NCI-H1930 (cell line): ENCODE measurements at places on chromosomes 2 and 18.

- DNase-seq: no peak
Measured at GRCh38 chr18:55420665-55421307, 167.2 kb downstream of the TCF4 start.

DNA sequence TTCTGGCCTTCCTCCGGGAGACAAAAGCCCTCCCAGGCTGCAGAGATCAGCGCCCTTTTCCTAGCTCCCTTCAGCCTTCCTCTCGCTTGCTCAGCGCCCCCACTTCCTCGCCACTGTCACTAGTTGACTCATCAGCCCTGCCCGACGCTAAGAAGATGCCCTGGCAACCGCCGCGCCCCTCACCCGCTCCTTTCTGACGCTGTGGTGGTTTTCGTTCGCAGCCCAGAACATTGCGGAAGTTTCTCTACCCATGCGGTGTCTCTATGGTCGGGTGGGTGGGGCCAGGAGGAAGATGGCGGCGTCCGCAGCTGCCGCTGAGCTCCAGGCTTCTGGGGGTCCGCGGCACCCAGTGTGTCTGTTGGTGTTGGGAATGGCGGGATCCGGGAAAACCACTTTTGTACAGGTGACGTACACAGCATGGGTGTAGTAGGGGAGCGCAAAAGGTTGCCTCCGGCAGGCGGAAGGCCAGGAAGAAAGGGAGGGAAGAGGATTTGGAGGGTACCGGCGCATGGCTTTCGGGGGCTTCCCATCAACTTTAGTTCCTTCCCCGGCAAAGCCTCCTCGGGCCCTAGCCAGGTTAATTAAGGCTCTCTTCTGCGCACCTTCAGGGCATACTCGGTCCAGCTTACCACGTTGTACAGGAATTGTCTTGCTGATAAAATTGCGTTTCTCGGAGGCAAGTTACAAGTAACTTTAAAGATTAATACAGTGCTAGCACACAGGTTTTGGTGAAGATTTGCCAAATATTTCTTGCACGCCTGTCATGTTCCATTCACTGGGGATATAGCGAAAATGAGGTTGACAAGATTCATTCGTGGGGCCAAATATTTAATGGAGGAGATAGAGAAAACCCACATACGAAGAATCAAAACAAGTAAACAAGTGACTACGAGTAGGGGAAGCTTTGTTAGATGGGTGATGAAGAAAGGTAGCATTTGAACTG, at the start of the genes CCDC121 and GPN1:
Gene CCDC121, minus strand, starts transcription at position 246 of the 943 bp plus-strand sequence. CDS start 1,213 bp downstream, outside the sequence.
Gene GPN1, plus strand, starts transcription at position 284 of the 943 bp plus-strand sequence. Its CDS starts 9 bp downstream, at position 293.
- peak; percentile 77 for DNase-seq

DNA sequence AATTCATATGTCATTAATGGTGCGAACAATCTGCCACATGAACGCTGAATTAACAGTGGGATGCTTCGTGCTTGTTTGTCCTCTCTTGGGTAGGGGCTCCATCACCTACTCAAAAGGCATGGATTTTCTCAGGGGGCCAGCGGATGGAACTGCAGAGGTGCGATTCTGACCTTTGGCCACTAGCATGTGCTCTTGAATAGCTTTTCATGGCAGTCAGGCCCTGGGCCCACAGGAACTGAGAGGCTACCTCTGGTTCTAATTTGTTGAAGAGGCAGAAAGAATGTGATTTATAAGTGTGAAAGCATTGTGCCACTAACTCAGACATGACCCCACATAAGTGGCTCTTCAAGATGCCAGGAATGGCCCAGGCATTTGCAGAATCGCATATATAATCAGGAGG, 283.2 kb downstream of the INSIG2 start:
- peak; percentile 2 for DNase-seq

DNA sequence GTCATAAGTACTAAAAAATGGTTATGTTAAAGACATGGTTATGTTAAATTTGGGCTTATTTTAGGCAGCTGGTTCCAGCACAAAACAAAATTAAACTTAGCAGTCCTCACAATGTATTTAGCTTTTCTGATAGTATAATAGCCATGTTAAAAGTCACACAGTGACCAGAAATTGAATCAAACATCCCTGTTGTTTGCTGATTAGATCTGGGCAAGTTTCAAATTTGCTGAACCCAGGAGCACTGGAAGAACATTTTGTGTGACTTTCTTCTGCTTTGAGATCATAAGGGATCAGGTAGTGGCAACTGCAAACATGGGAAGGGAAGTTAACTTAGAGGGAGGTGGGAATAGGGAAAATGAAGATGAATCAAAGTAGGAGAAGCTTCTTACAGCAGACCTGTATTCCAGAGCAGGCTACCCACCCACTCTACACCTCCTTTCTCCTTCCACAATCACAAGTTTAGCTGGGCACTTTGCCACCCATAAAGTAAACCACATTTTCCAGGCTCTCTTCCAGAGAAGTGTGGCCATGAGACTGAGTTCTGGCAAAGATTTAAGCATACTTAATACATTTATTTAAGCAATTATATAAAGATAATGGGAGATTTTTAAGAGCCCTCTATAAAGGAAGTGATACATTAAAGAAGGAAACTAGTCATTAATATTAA, 616.1 kb upstream of the LRATD1 start:
- no peak for DNase-seq

DNA sequence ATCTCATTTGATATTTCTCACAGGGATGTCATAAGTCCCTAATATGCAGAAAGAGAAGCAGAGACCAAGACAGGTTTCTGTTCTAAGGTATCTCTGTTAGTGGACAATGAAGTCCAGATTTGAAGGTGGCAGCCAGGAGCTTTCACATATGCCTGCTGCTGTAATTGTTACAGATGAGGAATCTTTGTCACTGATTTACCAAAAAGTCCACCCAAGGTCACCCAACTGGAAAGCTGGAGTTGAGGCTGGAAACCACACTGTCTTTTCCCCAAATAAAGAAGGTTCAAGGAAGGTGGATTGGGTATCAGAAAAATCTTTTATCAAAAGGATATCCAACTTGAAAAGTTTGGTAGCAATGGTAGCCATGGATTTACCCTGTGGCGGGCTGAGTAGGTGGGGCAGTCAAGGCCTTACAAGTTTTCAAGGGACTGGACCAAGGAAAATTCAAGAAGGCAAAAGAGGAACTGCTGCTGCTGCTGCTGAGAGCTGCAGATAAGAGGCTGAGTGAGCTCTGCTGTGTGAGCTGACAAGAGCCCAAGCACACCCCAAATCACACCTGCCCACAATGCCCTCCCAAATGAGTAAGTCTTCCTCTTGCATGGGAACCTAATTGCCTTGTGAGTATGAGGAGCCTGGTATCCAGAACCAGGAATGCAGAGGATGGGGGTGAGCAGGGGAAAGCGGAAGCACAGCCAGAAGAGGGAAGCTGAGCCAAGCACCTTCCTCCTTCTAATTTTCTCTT, 241.2 kb downstream of the ANAPC1 start:
- no peak for DNase-seq

- no peak for DNase-seq
Measured at GRCh38 chr2:15059870-15060512, 427.5 kb downstream of the LRATD1 start.

- no peak for DNase-seq
Measured at GRCh38 chr2:222936705-222937104, 75.9 kb downstream of the ACSL3 start.

- no peak for DNase-seq
Measured at GRCh38 chr2:223590964-223591363, 11.2 kb downstream of the SCG2 start.

DNA sequence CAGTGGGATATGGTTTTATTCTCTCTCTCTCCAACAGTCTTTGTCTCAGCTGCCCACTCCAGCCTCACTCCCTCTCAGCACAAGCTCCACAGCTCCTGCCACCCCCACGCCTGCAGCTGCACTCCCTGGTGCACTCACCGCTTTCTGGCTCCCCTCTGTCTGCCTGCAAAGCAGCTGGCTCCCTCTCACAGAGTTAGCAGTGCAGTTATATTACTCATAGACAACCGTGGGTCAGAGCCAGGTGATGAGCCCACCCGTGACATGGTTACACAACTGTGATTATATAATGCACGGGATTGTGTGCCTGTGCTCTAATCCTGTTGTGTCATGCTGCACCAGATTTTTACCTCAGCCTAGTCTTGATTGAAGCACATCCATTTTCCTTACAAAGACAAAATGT, 276.9 kb upstream of the CHAC2 start:
- no peak for DNase-seq

DNA sequence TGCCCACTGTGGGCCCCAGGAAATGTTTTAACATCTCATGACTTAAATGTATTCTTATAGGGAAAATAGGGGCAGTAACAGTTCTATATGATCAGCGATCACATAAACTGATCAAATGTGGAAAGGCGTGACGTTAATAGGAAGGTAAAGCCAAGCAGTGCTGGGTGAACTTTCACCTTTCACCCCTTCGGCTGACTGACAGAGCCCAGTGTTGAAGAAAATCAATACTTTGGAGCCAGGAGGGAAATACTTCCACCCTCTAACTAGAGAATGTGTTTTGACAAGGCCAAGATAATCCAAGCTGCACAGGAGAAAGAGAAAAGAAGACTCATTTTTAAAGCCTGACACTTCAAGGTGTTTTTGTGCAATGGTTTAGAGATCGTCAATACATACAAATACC, 116.5 kb upstream of the BOD1L2 start:
- DNase-seq: no peak

DNA sequence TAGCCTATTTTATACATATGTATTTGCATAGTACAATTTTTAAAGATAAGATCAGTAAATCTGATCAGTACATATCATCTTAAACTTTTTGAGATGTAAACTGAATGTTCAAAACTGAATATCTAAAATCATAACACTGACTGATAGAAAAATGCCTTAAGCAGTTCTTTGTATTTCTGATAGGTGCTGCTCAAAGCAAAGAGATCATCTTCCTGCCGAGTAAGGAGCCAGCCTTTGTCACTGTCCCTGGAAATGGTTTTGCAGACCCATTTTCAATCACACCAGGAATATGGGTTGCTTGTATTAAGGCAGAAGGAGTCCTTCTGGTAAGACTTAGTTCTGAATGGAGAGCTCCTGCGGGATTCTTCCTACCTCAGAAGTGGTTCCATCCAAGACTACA, 135.0 kb downstream of the LAMA3 start:
- no peak for DNase-seq

DNA sequence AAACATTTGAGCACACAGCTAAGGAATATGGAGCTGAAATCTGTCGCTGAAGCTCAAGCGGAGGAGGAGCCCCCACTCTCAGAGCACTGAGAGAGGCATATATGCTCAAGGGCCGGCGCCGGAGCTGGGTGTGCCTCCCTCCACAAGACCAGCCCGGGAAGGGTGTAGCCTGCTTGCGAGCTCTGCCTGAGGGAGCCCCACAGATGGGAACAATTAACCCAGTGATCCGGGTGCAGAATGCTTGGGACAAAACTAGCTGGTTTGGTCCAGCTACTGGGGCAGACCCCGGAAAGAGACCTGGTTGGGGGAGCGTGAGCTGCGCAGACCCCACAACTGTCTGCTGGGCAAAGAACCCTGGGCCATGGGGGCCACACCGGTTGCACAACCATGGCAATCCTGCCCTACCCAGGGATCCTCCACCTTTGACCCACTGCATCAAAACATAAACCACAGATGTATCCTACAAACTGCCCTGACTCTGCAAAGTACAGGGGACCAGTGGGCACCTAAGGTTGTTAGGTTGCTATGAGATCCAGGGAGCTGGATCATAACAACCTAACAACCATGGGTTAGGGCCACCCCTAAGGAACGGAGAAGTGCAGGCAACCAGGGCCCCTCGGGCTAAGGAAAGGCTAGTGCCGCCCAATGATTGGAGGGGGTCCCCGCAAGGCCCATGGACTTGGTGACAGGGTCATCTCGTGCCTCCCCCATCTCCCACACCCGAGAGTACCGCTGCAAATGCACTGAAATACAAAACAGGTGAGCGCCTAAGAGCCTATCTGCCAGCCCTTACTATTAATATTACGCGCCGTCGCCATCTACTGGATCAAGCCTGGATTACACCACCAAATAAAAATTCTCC, 53.4 kb upstream of the SCN1A start:
- DNase-seq: peak; percentile 27

DNA sequence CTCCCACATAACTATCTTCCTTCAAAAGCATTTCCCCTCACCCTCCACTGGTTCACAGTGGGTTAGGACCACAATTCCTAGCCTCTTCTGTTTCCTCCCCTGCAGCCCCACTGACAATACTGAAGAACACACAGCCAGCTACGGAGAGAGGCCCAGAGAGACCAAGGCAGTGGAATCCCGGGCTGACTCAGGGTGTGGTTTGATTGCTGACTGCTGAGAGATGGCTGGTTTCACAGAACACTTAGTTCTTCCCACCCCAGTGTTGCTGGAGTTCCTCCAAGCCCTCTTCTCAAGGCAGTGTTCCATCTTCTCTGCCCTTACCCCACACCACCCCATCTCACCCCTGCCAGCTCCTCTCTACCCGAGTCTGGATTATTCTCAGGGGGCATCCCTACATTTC, 43.3 kb upstream of the ZFP36L2 start:
- DNase-seq: no peak

DNA sequence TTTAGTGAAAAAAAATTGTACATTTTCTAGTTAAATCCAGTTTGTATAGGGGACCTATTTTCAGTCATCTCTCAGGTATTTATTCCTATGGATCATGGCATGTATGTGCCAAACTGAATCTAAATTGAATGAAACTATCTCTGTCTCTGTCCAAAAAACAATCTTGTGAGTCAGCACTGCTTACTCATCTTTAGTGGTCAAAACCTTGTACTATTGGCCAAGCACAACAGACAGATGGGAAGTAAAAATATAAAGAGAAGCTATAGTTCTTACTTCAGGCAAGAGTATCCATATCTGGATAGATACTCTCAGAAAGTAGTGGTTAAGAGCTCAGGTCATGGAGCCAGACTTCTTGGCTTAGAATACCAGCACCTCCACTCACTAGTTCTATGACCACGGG, 76.0 kb upstream of the KLHL14 start:
- DNase-seq: no peak

DNA sequence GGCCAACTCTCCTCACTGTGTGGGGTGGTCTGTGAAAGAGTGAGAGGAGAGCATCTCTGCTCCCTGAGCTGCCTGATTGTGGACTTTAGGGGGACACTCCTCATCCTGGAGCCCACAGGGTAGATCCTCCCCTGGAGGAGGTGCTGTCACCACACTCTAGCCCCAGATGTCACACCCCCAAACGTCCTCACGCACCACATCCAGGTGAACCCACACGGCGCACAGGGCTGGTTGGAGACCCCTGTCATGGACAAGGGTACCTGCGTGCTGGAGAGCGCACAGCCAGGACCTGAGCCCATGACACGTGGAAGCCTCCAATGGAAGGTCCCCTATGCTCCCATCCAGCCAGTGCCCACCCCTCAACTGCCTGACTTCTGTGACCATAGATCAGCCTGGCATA, 10.5 kb downstream of the AGXT start:
- DNase-seq: no peak
